ENCODE measurements at places on chromosomes 16 and 17.

GRCh38 chr16:66832661-66833305 is 2.0 kb upstream of the NAE1 start:
- DNase-seq, result peak; percentile 39

DNA sequence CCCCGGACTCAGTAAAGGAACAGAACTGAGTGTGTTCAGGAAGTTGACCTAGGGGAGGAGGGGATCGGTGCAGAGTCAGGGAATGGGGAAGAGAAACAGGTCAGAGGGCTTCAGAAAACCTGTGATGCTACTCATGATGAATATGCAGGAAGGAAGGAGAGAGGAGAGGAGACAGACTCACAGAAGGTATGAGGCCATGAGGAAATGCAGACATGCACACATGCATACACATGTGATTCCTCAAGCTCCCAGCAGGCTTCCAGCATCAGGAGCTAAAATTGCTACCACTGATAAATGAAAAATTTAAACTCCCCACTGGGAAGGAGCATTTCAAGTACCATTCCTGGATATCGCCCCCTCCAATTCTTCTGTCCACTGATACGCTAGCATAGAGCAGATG is 262.6 kb downstream of the SLC39A11 start:
- DNase-seq, result no peak

DNA sequence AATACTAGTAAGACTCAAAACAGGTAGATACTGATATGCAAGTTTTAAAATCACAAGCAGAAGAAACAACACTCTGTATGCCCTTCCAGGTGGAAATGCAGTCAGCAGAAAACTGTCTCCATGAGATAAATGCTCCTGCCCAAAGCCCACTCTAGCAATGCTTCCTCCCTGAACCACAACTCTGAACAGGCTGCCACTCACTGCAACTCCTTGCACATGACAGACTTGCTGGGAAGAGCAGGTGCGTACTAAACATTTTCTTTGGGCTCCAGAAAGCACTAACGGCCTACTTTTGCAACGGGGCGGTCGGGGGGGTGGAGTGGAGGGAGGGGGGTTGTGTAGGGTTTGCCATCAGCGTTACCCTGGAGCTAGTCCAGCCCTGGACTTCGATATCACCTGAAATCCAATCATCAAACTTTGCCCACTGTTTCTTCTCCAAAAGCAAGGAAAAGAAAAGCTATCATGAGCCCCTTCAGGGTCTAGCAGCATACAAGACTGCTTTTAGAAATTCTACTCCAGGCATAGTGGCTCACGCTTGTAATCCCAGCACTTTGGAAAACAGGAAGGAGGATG is 46.1 kb downstream of the ANKRD11 start:
- no peak for DNase-seq

DNA sequence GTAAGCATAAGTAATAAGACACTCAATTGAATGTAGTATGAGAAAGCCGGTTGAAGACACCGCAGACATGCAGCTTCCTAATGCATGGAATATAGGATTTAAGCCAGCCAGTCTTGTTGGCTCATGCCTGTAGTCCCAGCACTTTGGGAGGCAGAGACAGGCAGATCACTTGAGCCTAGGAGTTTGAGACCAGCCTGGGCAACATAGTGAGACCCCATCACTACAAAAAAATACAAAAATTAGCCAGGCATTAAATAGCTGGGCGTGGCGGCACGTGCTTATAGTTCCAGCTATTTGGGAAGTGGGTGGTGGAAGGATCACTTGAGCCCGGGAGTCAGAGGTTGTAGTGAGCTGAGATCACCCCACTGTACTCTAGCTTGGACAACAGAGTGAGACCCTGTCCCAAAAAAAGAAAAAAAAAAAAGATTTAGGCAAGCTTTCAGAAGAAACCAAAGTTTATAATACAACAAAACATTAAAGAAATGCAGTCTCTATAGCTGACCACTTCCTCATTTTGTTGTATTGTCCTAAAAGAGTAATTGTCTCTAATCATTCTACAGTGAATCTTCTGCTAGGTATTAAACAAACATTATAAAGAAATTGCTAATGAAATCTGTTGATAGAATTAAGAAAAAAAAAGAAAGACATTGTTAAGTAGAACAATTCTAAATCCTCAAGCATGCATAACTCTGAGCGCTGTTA is 68.6 kb upstream of the KIFC3 start:
- DNase-seq, result no peak

GRCh38 chr17:43324205-43324893 is 74.4 kb upstream of the ARL4D start:
- no peak for DNase-seq

DNA sequence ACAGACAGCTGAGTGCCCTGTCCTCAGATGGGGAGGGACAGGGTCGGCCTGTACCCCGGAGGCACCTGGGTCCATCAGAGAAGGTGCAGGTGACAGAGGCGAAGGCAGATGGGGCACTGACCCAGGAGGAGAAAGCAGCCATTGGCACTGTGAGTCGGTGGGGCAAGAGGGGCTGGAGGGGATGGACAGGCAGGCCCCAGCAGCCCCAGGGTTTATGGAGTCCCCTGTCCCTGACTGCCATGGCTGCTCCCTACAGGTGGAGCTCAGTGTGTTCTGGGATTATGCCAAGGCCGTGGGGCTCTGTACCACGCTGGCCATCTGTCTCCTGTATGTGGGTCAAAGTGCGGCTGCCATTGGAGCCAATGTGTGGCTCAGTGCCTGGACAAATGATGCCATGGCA is 32.1 kb downstream of the ANKRD40 start:
- DNase-seq, result no peak

DNA sequence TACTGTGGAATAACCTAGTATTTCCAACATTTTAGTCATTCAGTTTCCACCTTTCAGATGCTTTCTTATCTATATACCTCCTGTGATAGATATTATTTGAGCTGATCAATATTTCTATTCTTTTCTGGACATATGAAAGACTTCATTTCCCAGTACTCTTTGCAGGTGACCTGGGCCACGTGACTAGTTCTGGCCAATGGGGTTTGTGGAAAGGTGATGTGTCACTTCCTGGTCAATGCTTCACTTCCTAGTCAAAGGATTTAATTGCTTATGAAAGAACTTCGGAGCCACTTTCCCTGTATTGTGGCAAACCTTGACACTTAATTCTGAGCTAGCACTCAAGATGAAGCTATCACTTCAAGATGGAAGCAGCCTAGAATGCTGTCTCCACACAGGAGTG is 248.9 kb upstream of the FOXF1 start:
- peak; percentile 42 for DNase-seq

DNA sequence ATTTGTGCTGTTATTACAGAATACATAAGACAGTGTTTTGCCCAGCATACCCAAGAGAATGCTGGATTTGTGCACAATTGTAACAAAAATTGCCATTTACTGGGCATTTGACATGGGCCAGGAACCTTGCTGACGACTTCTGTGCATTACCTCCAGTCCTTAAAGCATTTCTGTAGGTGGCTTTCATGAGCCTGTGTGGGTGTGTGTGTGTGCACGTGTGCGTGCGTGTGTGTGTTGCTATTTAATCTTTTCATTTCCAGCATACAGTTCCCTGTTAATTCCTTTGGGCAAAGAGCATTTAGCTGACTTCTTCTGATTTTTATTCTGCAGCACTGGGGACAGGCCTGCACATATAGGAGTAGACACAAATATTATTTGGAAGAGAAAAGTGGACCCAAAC is 134.4 kb downstream of the CYLD start:
- no peak for DNase-seq

DNA sequence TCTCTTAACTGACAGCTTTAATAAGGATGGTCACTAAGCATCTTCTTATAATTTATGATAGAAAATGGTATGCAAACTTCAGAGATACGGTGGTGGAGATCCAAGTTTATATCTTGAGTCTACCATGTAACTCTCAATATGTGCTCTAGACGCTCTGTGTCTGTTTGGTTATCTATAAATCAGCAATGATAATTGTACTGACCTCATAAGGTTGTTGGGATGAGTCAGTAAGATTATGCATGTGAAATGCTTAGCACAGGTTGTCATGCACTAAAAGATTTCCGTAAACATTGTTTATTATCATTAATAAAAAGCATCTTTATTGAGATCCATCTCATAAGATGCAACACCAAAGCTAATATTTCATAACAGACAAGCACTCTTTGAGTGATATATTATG is 1094.9 kb upstream of the EEF2KMT start:
- no peak for DNase-seq

DNA sequence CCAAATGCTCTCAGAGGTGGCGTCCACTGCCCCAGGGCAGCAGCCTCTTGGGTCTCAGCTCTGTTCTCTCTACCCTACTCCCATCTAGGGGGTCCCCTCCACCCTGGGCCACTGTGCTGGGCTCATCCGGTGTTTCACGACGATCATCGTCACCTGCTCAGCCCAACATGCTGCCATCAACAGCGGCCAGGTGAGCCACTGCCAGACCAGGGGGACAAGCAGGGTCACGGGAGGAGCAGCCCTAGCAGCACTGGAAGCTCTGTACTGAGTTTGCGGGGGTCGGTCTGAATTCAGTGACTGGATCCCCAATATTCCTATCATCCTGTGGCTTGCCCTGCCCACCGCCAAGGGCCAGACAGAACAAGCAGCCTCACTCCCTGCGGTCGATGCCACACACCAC is 16.0 kb downstream of the ALOX12B start:
- DNase-seq, result no peak

DNA sequence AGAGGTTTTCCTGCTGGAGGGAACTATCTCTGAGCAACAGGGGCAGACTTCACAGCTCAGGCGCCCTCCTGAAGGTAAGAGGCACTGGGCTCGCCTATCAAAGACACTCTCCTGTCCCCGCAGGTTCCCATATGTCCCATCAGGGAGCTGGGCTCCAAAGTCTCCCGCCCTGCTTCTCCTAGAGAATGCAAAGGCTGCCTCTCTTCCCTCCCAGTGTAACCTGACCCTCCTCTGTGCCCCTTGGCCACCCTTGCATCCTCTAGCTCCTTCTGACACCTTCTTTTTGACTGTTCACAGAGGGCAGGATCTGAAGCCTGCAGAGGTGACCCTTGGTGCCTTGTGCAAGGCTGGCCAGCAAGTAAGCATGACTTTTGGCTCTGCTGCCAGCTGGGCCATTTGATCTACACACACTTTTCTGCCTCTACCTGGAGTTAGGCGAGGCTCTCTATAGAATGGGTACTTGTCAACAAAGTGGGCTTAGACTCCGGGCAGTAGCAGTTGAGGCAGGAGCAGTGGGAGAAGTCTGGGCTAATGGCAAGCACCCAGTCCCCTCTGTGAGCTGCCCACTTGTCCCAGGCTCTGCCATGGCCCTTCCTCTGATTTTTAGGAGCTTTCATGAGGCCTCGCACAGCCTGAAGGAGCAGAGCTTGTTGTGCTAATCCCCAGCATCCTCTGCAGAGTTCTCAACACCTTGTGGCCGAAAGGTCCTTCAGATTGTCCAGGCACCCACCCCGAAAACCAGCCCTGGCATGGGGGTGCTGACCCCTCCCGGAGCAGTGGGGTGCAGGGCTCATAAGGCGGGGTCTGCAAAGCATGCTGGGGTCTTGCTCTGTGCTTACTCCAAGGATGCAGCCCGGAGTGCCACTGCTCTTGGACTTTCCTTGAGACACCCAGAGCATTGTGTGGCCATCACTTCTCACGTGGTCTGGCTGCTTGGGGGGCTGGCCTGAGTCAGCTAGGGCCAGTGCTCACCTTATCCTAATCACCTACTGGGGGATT is 122.9 kb downstream of the METRNL start:
- no peak for DNase-seq
